ENCODE measurements at places on chromosomes 5 and 9. TPM values are rescaled to one million over a fixed set of nuclear protein-coding genes. Genes with fewer than 3 reads are reported as not detected.

Gene IQGAP2
- polyA plus RNA-seq = 0.11 TPM

Gene PBX3
- polyA plus RNA-seq = 13.4 TPM

DNA sequence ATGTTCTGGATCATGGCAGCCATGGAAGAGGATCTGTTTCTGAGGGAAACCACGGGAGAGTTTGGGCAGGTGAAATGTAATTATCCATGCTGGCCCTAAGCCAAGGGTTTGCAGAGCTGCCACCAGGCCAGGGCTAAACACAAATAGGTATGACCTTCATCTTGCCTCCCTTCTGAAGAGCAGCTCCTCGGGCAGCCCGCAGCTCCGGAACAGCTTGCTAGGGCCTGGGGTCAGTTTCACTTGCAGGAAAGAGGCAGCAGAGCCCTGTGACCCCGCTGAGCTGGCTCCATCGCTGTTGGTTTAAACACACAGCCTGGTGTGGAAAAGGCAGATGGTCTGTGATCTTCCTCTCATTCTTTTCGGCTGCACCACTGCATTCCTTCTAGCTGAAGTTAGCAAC lies 141.4 kb downstream of the TMEM38B start:
- no peak for DNase-seq

Gene SPATA31D4
- not detected for polyA plus RNA-seq

Gene PCDH1
- polyA plus RNA-seq = 2.4 TPM

Gene SPTLC1
- polyA plus RNA-seq = 115 TPM

Gene PCDHB2
- 4.4 TPM for polyA plus RNA-seq

DNA sequence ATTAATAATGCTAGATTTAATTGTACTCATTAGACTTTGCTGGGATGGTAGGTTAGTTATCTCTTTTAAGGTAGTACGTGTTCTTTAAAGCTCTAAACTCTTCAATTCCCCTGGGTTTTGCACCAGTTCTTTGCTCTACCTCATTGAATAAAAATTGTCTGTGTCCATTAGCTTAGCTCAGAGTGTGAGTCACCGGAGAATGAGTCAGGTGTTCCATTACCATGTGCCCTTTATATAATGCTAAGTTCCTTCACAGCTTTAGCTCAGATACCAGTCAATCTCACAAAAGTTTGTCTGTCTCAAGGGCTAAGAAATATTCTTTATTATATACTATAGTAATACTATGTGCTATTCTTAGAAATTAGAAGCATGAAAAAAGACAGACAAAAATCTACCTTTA lies 339.4 kb downstream of the PRELID2 start:
- peak; percentile 92 for DNase-seq

All from GM23248 (cell line).